ENCODE measurements at places on chromosomes 1 and 21.

GRCh38 chr21:43639470-43640353 is 19.6 kb downstream of the HSF2BP start:
- no peak for DNase-seq

GRCh38 chr21:33205476-33205875 is 24.3 kb upstream of the IFNAR2 start:
- no peak for DNase-seq

GRCh38 chr1:184504040-184504954 is 117.5 kb downstream of the C1orf21 start:
- no peak for DNase-seq

DNA sequence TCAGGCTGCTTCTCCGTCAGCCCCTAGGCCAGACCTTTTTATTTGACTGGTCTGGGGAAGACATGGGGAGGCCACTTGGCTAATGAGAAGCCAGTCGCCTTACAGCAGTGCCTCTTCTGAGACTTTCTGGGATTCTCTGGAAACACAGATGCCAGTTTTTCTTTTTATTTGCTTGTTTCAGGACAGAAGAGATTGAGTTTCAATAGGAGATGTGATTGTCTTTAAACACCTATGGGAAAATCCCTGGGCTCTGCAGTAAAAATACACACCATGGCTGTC is 15.4 kb upstream of the BTG2 start:
- DNase-seq, result no peak

DNA sequence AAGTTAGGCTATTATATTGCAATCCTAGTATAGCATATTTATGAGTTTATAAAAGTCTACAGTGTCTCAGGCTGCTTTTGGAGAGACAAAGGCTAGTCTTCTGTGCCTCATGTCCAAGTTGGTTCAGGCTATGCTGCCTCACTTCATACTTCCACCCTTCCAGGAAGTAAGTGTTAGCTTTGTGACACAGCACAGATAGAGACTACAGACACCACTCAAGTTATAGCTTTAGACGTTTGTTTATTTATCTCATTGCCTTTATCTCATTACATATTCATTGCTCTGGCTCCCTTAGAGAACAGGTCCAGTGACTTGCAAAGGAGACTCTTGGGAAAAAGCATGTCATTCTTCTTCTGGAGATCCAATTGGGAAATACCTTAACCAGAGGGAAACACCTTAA is 22.6 kb upstream of the GBP4 start:
- no peak for DNase-seq

GRCh38 chr21:19590044-19590443 is 1186.5 kb upstream of the TMPRSS15 start:
- DNase-seq, result no peak

DNA sequence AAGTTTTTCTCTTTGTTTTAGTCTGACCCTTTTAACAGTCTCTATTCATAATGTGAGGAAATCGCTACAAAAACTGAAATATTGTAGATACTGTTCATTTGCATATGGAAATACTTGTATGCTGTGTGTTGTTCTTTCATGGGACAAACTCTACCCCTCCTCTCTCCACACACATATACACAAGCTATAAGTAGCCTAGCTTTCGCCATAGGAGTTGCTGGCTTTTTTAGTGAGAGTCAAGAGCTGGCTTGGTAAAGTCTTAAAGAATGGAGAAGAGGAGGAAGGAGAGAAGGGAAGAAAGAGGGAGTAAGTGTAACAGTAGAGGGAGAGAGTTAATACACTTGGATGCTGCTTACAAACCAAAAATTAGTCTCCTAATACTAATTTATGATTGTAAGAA is 115.6 kb downstream of the RABGAP1L start:
- no peak for DNase-seq

- DNase-seq, result no peak
These were observed 7.6 kb downstream of the CLSTN1 start for GRCh38 chr1:9816199-9816598.

GRCh38 chr21:28779914-28780313 is 212.8 kb downstream of the LTN1 start:
- DNase-seq, result no peak
